ENCODE measurements at places on chromosomes 2 and 18.

DNA sequence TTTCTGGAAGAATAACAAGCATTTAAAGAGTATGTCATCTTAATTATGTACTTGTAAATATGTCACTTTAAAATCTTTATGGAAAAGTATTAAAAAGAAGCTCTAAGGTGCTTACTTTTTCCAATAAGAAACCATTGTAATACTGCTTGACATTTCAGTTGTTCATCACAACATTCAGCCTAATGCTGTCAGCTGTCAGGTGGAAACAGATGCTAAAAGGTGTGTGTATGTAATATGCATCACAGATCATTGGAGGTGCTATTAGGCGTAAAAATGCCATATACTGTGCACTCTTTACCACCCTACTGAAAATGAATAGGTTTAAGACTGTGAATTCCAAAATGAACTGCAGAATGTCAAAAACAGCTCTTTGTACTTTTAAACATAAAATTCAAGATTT lies 40.3 kb downstream of the METTL8 start:
- DNase-seq: no peak

DNA sequence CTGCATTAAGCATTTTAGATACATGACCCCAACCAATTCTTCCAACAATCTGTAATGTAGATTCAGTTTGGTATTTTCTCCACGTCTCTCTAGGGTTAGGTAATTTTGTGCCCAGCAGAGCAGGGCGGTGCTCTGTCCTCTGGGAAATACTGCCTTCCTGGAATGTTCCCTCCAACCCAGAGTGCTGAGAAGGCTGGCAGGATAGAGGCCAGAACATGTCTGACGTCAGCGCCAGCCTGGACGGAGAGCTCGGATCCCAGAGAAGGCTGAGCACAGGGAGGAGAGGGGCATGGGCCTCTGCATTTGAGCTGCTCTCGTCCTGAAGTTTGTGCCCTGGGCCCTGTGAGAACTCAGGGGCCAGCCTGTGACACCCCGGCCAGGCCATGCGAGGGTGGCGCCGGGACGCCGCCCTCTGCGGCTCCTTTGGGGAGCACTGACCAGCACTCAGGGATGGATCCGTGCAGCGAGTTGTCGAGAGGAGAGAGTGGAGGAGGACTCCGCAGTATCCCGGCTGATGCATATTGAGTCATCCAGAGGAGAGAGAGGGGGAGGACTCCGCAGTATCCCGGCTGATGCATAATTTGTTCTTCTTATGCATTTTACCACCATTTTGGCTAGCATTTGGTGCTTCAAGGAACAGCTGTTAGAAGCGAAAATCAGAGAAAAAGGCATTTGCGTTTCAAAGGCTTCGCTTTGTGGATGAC lies 80.0 kb upstream of the PXDN start:
- no peak for DNase-seq

GRCh38 chr2:25302758-25303375 lies 38.9 kb downstream of the DNMT3A start:
- no peak for DNase-seq

GRCh38 chr2:45237128-45237527 lies 227.9 kb upstream of the SIX2 start:
- no peak for DNase-seq

- no peak for DNase-seq
Observed at GRCh38 chr2:241692448-241692847, 5.8 kb upstream of the DTYMK start.
